ENCODE measurements at places on chromosomes 13 and 19.

GRCh38 chr13:80454245-80454644 lies 113.3 kb upstream of the SPRY2 start:
- no peak for DNase-seq

GRCh38 chr13:27406178-27406939 lies 18.1 kb upstream of the GTF3A start:
- no peak for DNase-seq

GRCh38 chr13:30362869-30363268 lies 55.5 kb upstream of the KATNAL1 start:
- no peak for DNase-seq

DNA sequence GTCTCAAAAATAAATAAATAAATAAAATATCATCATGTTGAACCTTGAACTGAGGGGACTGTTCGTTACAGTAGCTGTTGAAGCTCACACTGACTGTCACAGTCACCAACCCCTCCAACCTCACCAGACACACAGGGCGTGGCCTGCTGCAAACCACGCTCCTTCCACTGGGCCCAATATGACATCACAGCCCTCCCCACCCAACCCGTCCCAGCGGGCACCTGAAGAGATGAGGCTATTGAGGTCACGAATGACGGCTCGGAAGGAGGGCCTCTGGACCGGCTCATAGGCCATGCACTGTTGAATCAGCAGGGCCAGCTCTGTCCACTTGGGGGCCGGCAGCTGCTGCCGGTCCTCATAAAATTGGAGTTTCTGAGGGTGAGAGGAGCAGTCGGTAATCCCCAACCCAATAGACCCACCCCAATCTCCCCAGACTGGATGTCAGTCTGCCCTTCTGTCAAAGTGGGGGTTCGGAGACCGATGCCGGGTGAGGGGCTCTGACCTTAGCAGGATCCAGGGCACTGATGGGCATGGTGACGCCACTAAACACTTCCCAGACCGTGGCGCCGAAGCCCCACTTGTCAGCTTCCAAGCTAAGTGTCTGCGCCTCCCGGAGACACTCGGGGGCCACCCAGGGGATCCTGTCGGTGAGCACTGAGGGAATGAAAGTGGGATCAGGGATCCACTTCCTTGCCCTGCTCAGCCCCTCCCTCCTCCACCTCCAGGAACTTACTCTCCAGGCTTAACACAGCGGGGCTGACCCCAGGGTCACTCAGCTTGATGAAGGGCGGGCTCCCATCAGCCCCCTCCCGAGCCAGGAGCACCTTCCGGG lies 13.2 kb downstream of the JAK3 start:
- DNase-seq: no peak

GRCh38 chr13:23984546-23984945 lies 87.2 kb upstream of the C1QTNF9B start:
- no peak for DNase-seq

DNA sequence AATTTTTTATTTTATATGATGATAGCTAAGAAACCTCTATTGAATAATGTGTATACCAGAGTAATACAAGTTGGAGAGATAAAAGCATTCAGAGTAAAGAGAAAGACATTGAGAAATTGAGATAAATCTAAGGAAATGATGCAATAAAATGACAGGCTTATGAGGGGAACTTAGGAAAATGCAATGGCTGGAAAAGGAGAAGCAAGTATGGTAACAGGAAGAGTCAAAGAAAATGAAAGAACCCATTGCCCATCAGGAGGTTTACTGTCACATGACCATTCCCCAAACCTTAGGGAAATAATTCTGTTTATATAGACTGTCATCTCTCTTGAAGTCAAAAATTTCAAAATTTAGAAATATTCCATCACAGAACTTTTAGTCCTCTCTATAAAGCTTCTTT lies 808.0 kb upstream of the PRR20A start:
- DNase-seq: no peak

- no peak for DNase-seq
These were observed 109.4 kb downstream of the KCTD15 start for GRCh38 chr19:33905937-33906577.

- DNase-seq: no peak
These were observed 116.0 kb upstream of the RNF113B start for GRCh38 chr13:98293103-98293502.

- no peak for DNase-seq
These were observed 27.3 kb downstream of the ZNF430 start for GRCh38 chr19:21047716-21048115.

- no peak for DNase-seq
These were observed 40.1 kb downstream of the SERTM1 start for GRCh38 chr13:36713887-36714286.

DNA sequence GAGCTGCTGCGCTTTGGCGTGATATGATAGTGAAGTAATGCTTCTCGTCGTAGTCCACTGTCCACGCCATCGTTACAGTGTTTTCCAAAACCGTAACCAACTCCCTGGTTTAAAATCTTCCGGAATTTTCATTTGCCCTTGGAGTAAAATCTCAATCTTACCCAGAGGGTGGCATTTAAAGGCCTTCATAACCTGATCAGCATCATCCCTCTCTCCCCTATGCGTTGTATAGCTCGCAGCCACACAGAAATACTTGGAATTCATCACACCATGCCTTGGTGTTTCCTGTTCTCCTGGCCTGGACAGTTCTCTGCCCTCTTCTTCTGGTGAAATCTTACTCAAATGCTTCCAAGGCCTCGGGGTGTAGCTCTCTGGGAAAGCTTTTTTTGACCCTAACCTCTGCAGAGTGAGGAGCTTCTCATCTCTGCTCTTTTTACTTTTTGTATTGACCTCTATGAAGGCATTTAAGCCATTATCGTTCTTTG lies 839 bp downstream of the MPHOSPH8 start:
- no peak for DNase-seq

DNA sequence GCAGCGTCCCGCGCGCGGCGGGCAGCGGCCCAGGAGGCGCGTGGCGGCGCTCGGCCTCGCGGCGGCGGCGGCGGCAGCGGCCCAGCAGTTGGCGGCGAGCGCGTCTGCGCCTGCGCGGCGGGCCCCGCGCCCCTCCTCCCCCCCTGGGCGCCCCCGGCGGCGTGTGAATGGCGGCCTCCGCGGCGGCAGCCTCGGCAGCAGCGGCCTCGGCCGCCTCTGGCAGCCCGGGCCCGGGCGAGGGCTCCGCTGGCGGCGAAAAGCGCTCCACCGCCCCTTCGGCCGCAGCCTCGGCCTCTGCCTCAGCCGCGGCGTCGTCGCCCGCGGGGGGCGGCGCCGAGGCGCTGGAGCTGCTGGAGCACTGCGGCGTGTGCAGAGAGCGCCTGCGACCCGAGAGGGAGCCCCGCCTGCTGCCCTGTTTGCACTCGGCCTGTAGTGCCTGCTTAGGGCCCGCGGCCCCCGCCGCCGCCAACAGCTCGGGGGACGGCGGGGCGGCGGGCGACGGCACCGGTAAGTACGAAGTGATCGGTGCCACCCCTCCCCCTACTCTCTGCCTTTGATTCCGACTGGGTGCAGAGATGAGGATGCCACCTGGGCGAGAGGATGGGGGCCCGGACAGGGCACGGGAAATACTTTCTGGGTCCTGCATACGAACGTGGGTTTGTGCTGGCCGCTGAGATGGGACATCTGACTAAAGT lies 874 bp downstream of the TRIM28 start:
- no peak for DNase-seq

DNA sequence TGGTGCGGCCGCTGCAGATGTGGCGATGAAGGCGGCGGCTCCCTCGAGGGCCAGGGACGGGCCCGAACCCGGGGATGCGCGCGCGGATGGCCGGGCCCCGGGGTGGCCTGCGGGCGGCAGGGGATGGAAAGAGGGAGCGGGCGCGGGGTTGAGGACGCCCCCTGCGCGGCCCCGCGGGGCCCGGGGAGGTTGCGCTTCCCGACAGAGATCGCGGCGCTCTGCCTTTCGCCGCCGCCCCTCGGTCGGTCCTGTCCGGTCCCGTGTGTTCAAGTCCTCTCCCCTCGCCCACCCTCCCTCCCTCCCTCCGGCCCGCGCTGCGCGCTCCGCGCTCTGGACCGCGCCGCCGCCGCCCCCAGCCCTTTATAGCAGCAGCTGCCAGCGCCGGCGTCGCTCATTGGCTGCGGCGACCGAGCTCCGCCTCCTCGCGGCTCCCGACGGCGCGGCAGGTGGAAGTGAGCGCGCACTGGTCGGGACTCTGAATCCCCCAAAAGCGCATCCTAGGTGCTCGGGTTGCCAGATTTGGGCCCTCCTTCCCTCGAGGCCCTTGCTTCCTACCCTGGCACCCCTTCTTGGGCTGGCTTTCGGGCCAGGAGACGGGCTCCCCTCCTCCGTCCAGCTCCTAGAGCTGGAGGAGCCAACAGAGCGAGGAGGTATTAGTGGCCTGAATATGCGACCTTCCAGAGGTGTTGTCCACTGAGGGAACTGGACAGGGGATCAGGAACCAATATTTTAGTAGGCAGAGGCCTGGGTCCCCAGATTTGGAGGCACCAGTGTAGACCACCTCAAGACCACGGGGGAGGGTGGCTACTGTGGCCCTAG lies at the start of gene ELAVL3:
ELAVL3 (minus strand) TSS at position 332 of the 819 bp plus-strand sequence. CDS start 438 bp downstream, outside the sequence.
- no peak for DNase-seq

All from stimulated activated CD8-positive, alpha-beta memory T cell treated with anti-CD3 and anti-CD28 coated beads, Interleukin-4, amount 100 ng/mL, for 1 hour (primary cell).